ENCODE measurements at places on chromosomes 1 and 21.

GRCh38 chr1:84888753-84889152 is 4.3 kb downstream of the LPAR3 start:
- no peaks in the 10 kb centered on the region for H3K27me3 ChIP-seq
- DNase-seq = no peak
- H3K4me3 ChIP-seq = no peak overlapping the region
- no peak overlapping the region for H3K27ac ChIP-seq

GRCh38 chr1:46205791-46206190 is 2.7 kb downstream of the LURAP1 start:
- DNase-seq = no peak
- no peaks in the 10 kb centered on the region for H3K36me3 ChIP-seq

DNA sequence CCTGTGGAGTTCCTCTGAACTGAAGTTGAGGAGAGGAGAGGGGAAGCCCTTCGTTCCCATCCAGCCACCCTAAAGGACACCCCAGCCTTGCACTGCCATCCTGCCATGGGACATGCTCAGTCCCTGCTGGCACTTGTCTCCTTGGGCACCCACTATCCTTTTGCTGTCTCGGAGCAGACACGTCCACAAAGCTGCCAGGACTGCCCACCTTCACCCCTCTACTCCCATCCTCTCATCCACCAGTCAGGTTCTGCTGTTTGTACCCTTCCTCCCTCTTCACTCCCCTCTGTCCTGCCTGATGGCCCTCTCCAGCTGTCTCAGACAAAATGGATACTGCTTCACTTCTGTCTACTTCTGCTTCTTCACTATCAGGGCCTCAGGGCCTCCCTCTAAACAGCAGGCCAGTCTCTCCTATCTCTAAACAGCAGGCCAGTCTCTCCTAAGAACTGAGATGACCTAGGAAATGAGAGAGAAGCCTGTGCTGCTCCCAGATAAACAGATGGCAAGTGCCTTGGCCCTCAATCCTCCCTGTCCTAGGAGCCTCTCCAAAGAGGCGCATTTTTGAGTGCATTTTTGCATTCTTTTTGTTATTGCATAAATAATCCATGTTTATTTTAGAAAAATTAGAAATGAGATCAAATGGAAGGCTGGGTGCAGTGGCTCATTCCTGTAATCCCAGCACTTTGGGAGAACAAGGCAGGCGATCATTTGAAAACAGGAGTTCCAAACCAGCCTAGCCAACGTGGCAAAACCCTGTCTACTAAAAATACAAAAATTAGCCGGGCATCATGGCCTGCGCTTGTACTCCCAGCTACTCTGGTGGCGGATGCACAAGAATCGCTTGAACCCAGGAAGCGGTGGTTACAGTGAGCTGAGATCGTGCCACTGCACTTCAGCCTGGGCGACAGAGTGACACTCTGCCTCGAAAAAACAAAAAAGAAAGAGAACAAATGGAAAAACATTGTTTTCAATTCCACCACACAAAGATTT is 4.4 kb upstream of the PYCR2 start:
- DNase-seq = no peak
- peaks cover 3% of the 10 kb centered on the region for H3K36me3 ChIP-seq
- H3K4me3 ChIP-seq = peak overlapping the region; percentile 65
- H3K27ac ChIP-seq = peak overlapping the region; percentile 94

DNA sequence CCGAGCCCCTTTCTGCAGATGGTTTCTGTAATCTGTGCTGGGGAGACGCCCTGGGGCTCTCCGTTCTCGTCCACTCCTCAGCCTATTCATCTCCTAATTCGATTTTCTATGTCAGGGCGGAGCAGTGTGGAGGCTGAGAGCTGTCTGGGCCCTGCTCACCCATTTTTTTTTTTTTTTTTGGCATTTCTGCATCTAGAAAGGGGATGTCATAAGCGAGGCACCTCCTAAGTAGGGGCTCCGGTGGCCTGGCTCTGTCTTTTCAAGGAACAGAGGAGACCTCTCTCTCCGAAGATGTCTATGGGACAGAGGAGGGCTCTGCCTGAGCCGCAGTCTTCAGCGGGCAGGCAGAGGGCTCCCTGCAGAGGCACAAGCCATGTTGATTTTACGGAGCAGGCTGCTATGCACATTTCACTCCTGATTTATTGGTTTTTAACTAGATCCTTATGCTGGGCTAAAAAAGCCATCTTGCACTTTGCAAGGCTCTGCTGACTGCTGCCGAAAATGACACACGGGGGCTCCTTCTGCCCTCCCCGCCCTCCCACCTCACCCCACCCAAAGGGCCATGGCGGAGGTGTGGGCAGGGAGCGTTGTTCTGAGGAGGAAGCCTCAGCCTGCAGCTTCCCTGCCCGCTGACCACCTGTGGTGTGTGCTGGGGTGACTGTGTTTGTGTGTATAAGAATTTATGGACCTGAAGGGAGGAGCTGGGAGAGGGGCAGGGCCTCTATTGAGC is 71.0 kb downstream of the FOXD2 start:
- peaks cover 4% of the 10 kb centered on the region for H3K4me1 ChIP-seq
- peaks cover 66% of the 10 kb centered on the region for H3K27me3 ChIP-seq
- H3K36me3 ChIP-seq = peaks cover 20% of the 10 kb centered on the region

DNA sequence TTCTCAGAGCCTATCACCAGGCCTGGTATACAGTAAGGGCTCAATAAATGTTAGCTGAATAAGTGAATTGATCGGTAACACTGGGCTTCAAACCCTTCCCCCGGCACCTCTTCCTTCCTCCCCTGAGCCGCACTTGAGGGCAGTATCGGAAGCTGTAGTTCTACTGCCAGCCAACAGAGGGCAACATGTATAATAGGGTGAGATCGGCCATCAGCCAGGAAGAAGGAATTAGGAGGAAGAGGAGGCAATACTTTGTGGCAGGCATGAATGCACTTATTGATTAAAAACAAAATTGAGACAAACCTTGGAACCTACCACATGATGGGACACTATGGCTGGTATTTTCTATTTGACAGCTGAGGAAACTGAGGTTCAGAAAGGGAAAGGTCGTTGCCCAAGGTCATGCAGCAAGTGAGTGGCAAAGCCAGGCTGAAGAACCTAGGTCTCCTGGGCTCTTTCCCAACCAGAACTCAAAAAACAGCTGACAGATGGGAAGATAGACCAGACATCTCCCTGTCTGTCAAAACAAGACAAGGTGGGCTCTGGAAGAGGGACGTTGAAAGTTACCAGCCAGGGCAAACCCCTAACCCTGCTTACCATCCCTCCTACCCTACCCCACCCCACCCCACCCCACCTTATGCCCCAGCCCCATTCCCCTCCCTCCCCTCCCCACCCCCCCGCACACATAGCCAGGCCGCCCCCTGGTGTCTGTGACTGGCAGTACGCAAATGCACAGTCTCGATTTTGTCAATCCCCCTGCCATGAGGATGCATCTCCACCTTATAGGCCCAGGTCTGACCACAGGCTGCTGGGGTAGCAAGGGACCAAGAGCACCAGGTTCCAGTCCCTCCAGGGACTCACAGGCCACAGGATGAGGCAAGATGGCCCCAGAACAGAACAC is 107.3 kb upstream of the RUNX3 start:
- peak; percentile 50 for DNase-seq
- peaks cover 42% of the 10 kb centered on the region for H3K4me1 ChIP-seq
- no peaks in the 10 kb centered on the region for H3K36me3 ChIP-seq
- peak overlapping the region; percentile 17 for H3K27ac ChIP-seq

DNA sequence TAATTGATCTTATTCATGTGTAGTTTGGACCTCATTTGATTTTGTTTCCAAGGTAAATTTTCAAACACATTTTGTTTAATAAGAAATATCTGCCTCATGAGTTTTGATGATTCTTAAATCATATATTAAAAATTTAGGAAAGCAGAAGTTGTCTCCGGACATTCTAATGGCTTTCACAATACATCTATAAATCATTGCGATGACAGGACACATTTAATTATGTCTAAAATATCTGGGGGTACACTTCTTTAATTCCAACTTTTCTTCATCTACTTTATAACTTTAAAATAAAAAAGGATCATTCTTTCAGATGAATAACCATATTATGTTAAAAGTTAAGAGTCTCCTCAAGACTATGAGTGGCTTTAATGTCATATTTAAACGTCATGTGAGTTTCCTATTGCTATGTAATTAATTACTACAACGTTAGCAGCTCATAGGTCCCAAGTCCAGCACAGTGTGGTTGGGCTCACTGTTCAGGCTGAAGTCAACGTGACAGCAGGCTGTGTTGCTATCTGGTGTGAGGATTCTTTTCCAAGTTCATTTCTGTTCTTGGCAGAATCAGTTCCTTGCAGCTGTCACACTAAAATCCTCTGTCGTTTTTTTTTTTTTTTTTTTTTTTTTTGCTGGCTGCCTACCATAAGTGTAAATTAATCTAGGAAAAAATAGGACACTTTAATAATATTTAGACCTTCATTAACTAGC is 893.5 kb downstream of the LTN1 start:
- no peak for DNase-seq
- H3K4me1 ChIP-seq = no peaks in the 10 kb centered on the region
- no peaks in the 10 kb centered on the region for H3K36me3 ChIP-seq
- no peak overlapping the region for H3K27ac ChIP-seq
- peaks cover 1% of the 10 kb centered on the region for H3K27me3 ChIP-seq

GRCh38 chr1:195096051-195096521 is 1512.2 kb downstream of the KCNT2 start:
- no peaks in the 10 kb centered on the region for H3K4me1 ChIP-seq
- H3K27ac ChIP-seq = no peak overlapping the region
- H3K4me3 ChIP-seq = no peak overlapping the region
- no peaks in the 10 kb centered on the region for H3K36me3 ChIP-seq

GRCh38 chr1:108892356-108893140 is 15.8 kb downstream of the GPSM2 start:
- no peaks in the 10 kb centered on the region for H3K36me3 ChIP-seq
- DNase-seq = no peak
- peaks cover 28% of the 10 kb centered on the region for H3K27me3 ChIP-seq
- no peak overlapping the region for H3K27ac ChIP-seq
- no peaks in the 10 kb centered on the region for H3K4me1 ChIP-seq

GRCh38 chr1:47870480-47870879 is 126.7 kb downstream of the TRABD2B start:
- H3K4me1 ChIP-seq = no peaks in the 10 kb centered on the region
- no peak for DNase-seq
- no peak overlapping the region for H3K4me3 ChIP-seq
- no peak overlapping the region for H3K27ac ChIP-seq

GRCh38 chr1:229841230-229841629 is 215.2 kb downstream of the URB2 start:
- H3K27me3 ChIP-seq = peaks cover 7% of the 10 kb centered on the region
- no peak overlapping the region for H3K27ac ChIP-seq
- H3K4me3 ChIP-seq = no peak overlapping the region
- no peak for DNase-seq
- H3K4me1 ChIP-seq = peaks cover 5% of the 10 kb centered on the region

DNA sequence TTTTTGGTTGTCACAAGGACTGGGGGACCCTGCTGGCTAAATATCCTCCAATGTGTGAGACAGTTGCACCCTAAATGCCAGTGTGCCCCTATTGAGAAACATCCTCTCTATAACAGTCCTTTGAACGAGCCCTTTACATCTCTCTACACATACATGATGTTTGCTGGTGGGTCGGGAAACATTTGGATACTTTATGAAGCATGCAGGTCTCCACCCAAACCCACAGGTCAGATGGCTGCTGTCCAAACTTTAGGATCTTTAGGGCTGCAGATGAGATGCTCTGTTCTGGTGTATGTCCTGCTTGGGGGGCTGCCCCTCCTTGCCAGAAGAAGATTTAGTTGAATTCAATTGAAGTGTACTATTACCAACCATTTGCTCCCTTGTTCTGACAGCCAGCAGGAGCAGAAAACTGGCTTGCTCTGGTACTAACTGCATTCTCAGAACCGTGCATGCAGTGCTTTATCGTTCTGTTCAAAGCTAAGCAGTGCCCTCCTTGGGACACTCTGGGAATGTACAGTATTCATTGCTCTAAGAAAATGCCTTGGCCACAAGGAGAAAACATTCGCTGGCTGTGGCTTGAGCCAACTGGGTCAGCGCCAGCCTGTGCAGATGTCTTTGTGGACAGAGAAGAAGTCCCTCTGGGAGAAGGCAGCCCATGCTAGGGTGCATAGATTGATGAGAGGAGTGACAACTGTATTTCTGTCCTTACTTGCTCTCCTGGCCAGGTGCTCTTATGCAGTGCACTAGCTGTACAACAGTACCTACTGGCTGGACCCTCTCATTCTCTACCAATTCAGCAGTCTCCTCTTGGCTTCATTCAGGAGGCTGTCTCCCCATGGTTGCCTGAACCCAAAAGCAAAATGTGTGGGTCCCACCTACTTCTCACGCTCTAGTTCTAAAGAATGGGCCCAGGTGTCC is 61.4 kb upstream of the DIRAS3 start:
- H3K4me1 ChIP-seq = no peaks in the 10 kb centered on the region
- DNase-seq = no peak
- no peak overlapping the region for H3K27ac ChIP-seq
- H3K36me3 ChIP-seq = no peaks in the 10 kb centered on the region
- H3K27me3 ChIP-seq = peaks cover 10% of the 10 kb centered on the region
- no peak overlapping the region for H3K4me3 ChIP-seq
